Left forelimb (tissue), 1 donor: ENCODE measurements at places on chromosomes 4 and X.

- no peak for DNase-seq
Observed at GRCh38 chrX:13750204-13750603, 15.7 kb downstream of the OFD1 start.

- DNase-seq: no peak
Observed at GRCh38 chr4:84492737-84493091, 6.4 kb downstream of the NKX6-1 start.

GRCh38 chr4:73520821-73521220 is 39.3 kb downstream of the AFM start:
- no peak for DNase-seq

GRCh38 chrX:132068405-132068804 is 45.3 kb downstream of the STK26 start:
- no peak for DNase-seq

DNA sequence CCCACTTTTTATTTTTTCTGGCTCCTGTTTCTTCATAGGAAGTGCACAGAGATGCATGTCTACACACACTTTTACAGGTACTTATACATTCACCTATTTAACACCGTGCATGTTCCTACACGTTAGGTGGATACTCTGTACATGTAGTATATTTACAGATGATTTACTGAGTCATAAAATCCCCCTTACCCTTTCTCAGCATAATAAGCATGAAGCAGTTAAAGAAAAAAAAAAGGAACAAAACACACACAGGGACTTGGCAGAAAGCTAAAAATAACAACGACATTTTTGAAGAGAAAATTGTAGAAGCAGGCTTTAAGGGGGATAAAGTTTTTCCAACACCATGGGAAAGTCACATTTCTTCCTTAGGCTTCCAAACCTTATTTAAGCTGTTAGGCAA is 96.4 kb upstream of the IQCM start:
- DNase-seq: no peak

DNA sequence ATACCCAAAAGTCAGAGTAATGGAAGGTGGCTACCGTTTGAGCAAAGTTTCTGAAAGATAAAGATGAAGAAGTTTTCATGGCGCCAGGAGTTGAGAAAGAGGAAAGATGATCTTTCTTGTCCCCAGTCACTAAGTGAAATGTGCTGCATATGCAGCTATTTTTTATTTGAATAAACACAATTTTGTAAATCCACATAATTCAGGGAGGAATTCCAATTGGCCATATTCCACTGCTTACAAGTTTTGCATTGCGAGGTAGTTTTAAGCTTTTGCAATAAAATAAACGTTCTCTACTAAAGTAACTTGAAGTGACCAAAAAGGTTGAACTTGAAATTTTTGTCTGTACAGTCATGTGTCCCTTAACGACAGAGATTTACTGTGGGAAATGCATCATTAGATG is 139.3 kb upstream of the VCX2 start:
- no peak for DNase-seq

DNA sequence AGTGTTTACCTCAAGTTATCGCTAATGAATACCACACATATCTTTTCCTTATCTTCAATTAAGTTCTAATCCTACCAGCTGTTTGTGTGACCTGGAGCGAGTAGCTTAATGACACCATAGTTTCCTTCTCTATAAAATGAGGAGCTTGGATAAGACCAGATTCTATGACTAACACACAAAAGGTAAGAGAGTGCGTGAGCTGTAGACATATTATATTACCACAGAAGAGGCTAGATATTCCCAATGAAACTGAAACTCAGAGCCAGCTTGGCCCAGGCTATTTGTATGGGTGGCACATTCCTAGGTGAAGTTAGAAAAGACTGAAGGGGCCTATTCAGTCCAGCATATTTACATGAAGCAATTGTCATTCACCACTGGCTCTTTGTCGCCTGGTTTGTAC is 30.2 kb downstream of the ASB5 start:
- no peak for DNase-seq

DNA sequence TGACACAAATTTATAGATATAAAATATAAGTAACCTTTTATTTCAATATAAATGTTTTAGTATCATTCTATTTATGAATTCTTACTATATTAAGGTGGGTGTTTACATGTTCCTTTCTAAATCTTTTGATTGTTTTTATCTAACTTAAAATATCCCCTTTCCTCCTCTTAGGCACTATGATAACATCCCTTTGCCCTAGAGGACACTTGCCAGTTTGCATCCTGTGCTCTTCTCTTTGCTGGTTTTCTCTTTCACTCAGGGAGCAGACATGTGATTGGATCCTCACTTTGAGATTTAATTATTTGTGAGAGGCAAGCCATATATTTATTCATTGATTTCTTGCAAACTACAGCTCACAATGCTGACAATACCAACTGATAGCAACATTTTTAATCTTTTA is 16.2 kb downstream of the LRIT3 start:
- no peak for DNase-seq

GRCh38 chrX:20500171-20500865 is 233.6 kb upstream of the RPS6KA3 start:
- no peak for DNase-seq

- DNase-seq: no peak
Observed at GRCh38 chrX:106917830-106918500, 2.2 kb upstream of the CLDN2 start.
